ENCODE measurements at places on chromosomes 4 and X.

GRCh38 chrX:153964105-153964504, 7.5 kb downstream of the HCFC1 start:
- DNase-seq: no peak

DNA sequence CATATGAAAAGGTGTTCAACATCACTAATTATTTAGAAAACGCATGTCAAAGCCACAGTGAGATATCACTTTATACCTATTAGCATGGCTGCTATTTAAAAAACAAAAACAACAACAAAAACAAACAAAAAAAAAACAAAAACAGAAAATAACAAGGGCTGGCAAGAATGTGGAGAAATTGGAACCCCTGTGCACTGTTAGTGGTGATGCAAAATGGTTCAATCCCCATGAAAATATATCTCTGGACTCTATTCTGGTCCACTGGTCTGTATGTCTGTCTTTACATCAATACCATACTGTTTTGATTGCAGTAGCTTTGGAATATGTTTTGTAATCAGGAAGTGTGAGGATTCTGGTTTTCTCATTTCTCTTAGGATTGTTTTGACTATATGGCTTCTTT, 43.6 kb upstream of the SPP1 start:
- no peak for DNase-seq

- no peak for DNase-seq
These were observed 121.7 kb upstream of the DIPK2B start for GRCh38 chrX:45322382-45322781.

- no peak for DNase-seq
These were observed 185.8 kb downstream of the ANKRD50 start for GRCh38 chr4:124526769-124527168.

DNA sequence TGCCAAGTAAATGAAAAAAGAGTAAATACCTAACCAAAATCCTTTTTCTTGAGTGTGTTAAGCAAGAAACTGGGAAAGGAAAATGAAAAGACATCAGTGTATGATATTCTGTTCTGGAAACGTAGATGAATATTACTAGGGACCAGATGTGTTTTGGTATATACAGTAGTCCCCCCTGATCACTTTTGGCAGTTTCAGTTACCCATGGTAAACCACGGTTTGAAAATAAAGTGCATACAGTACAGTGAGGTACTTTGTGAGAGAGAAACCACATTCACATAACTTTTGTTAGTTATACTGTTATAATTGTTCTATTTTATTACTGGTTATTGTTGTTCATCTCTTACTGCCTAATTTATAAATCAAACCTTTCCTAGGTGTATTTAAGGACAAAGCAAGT, 250.9 kb downstream of the TENM3 start:
- no peak for DNase-seq

DNA sequence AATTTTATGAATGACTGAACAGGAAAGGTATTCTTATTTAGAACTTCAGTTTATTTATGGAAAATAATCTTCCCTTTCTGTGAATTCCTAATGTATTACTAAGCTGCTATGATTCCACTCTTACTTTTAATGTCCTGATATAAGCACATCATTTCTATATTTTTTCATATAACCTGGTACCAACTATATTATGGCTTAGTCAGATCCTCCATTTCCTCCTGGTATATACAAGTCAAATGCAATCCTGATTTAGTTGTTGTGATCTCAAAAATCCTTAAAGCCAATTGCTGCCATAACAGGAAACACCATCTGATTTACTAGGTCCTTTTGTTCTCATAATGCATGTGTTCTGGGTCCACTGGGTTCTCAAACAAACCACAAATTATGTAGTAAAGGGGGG, 26.8 kb downstream of the TRMT2B start:
- DNase-seq: no peak

DNA sequence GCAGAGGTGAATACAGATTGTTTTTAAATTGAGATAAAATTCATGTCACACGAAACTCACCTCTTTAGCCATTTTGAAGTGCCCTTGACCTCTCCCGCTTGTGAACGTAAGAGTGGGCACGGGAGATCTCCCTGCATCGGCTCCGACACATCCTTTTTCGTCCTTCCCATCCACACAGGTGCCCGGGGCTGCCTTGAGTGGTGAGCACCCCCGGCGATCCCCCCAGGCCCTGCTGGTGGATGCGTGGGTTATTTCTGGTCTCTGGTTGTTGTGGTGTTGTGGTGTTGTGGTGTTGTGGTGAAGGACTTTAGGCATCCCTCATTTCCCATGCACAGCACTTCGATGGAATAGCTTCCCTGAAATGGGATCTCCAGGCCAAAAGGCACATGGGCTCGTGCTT, 46.1 kb downstream of the PSAPL1 start:
- no peak for DNase-seq

DNA sequence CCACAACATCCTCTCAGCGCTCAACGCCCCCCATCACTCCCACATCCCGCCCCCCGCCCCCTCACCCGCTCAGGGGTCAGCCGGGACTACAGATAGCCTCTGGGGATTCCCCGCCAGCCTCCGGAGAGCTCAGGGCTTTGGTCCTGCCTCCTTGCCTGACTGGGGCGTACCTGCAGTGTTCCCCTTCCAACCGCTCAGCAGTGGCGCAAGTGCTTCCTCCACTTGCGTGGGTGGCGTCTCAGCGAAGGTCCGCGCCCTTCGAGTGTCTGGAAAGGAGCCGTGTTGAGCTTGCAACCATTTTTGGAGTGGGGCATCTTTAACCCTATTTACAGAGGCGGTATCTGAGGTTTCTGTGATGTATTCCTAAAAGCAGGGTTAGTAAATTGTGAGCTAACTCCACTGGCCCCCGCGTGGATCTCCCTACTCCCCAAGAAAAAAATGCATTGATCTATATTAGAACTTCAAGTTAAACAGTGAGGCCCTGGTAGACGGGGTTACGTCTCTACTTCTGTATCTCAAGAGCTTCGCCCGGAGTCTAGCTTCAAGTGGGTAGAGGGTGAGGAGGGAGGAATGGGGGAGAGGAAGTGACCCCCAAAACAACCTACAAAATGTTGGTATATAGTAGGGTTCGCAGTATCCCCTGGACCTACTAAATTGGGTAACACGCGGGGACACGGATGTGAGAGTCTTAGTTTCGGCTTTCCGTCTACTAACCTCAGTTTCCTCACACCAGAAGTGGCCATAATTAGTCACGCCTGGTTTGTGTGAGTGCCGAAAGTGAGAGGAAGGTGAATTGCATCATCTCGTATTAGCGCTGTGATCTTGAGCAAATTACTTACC, 16.1 kb downstream of the NKX3-2 start:
- no peak for DNase-seq

GRCh38 chr4:105560421-105560848, 8.0 kb downstream of the ARHGEF38 start:
- no peak for DNase-seq

DNA sequence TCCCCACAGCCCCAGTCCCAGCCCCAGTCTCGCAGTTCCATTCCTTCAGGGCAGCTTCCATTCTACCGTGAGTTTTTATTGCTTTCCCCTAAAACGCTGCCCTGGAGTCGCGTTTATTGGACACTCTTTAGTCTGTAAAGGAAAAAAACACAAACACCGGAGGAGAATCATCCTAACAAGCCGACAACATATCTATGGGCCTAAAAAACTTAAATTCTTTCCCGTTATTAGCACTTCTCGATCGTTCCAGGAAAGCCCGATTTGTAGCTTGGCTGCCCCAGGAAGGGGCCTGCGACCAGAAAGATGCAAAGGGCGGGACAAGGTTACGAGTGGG, 178.5 kb downstream of the CBR4 start:
- DNase-seq: no peak

DNA sequence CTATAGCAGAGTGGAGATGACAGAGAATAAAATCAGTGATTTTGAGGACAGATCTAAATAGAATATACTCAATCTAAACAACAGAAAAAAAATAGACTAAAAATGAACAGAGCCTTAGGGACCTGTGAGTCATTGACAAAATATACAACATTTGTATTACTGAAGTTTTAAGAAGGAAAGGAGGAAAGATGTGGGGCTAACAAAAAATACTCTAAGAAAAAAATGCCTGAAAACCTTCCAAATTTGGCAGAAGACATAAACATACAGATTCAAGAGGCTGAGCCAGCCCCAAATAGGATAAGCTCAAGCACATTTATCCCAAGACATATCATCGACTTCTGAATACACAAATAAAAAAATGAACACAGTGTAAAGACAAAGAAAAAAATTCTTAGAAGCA, 123.6 kb upstream of the INTU start:
- no peak for DNase-seq

DNA sequence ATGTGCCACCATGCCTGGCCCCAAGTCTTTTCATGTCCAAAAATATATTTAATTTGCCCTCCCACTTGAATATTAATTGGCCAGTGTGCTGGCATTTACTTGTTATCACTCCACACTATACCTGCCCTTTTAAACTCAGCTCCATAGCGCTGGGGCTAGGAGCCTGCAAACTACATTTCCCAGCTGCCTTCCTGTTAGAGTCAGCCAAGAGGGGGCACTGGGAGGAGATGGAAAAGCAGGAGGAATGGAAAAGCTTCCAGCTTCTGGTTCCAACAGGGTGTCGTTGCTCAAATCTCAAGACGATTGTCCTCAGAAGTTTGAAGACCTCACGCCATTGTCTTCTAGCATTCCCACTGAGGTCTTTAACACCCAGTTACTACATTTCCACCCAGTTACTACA, 315.5 kb downstream of the BCOR start:
- DNase-seq: no peak

- DNase-seq: no peak
These were observed 10.1 kb upstream of the TMEM154 start for GRCh38 chr4:152689615-152690501.

GRCh38 chrX:19964017-19964710, 26.7 kb downstream of the BCLAF3 start:
- no peak for DNase-seq

- DNase-seq: no peak
These were observed 31.6 kb downstream of the TIGD2 start for GRCh38 chr4:89142691-89143669.

GRCh38 chr4:150588316-150588715, 6.4 kb downstream of the MAB21L2 start:
- no peak for DNase-seq

DNA sequence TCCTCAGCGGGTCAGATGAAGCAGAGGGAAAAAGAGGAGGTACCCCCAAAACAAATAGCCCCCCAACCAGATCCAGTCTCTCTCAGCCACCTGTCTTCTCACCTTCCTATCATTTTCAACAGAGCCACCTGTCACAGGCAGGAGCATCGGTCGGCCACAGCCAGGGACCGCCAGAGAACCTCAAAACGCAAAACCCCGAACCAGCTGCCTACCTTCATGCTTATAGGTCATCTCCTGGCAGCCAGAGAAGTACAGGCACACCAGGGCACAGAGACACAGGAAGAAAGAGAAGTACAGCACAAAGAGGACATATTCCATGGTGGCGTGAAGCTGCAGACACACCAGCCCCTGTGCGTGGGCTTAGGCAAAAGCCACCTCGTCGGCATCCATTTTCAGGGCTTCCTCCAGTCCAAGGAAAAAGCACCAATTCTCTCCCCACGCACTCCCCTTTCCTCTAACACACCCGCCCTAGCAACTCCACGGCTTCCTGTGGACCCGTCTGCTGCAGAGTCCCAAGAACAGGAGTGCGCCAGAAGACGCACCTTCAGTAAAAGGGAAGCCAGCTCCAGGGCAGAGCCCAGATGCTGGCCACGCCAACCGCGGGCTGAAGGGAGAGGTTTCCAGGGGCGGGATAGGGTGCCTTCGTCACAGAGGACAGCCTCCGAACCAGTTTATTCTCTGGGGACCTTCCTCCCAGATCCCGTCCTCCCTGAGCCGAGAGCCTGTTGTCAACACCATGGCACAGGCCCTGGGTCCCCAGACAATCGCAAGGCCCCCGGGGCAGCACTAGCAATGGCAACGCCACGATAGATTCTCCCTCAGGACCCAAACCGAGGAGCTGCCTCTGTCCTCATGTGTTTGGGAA, 51.8 kb upstream of the C4orf50 start:
- no peak for DNase-seq

DNA sequence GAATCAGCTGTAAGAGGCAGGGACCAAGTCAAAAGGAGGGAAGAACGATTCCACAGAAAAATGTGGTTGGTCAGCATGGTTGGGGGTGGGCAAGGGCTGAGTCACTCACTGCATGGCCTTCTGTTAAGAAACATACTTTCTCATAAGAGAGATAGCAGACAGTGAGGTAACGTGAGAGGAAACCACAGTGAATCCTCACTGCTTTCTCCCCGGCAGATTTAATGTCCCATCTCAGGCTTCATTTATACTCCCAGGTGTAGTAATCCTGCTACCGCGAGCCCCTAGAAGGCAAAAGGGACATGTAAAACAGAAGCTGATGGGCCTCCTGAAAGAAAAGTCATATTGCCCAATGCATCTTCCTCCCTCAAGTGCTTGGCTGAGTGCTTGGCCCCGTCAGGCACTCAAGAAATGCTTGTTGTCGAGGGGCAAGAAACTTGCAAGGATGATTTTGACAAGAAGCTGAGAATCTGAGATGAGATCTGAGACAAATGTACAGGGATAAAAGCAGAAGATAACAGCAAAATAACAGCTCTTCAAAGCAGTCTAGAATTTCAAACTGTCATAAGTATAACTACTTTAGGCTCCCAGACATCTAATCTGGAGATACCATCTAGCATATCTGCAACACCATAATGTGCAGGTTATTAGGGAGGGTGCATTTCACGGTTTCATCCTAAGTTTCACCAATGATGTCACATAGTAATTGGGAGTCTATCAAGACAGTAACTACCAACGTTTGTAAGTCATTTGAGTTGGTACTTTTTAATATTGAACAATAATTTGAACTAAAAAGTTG, 40.2 kb downstream of the SH3KBP1 start:
- no peak for DNase-seq

DNA sequence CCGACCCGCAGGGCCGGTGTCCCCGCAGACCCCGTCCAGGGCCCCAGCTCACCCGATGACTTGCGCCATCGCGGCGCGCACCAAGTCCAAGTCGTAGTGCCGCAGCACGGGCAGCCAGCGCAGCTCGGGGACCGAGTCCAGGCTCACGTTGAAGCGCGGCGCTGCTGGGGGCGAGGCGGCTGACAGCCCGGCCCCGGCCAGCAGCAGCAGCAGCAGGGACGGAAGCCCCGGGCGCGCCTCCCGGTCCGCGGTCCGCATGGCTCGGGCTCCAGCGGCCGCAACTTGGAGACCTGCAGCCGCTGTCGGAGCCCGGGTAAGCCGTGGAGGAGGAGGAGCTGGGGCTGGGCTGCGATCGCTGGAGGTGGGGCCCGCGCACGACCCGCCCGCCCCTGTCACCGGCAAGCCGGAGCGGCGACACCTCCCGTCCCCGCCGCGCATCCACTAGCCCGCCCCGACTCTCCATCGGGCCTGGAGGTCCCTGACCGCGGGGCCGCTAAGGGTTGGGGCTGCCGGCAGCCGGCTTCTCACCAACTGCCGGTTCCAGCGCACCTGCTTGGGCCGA, at the start of gene NAAA:
Gene NAAA, minus strand, starts transcription at position 322 of the 562 bp plus-strand sequence. Its CDS starts 64 bp downstream, at position 258.
- DNase-seq: peak; percentile 63
